Stimulated activated CD4-positive, alpha-beta T cell treated with anti-CD3 and anti-CD28 coated beads, Interleukin-1b, Interleukin-23, amount 100 ng/mL, for 48 hours (primary cell): ENCODE measurements at places on chromosomes 13 and 19.

DNA sequence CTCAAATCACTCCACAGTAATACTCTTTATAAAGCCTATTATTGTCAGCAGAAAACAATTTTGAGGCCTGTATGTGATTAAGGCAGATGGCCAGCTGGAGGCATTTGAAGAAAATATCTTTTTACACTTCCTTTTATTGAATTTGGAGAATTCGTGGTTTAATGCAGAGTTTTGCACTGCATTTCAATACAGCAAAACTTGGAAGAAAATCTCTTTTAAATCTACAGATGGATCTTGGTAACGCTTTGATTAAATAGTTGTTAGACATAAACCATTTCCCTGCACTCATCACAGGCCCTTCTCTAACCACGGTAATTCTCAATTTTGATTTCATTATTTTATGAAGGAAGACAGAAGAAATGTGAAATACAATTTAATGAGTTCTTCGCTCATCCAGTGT lies 185.7 kb downstream of the RFC3 start:
- DNase-seq = no peak

- no peak for DNase-seq
Measured at GRCh38 chr19:11325544-11325943, 13.9 kb downstream of the RAB3D start.

- no peak for DNase-seq
Measured at GRCh38 chr19:56071151-56071550, 49.9 kb downstream of the ZNF787 start.

- peak; percentile 65 for DNase-seq
Measured at GRCh38 chr19:49133621-49134454, 14.5 kb downstream of the PPFIA3 start.

DNA sequence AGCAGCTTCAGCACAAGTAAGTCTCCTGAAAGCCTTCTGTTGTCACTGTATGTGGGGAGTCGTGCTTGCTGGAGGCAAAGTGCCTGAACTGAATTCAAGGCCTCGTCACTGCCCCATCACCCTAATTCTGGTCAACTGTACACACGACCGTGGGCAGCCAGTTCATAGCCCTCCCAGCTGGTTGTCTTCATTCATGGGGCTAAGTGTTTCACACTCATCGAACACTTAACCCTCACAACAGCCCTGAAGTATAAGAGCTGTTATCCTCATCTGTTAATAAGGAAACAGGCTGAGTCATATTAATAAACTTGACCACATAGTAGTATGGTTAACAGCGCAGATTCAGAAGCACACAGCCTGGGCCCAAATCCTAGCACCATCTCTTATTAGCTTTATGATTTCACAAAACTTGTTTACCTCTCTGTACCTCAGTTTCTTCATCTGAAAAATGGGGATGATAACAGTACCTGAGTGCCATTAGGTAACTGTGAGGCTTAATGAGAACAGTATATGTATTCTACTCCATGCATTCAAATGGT lies 66.7 kb downstream of the CDADC1 start:
- DNase-seq = no peak

GRCh38 chr13:113159701-113160100 lies 1.3 kb downstream of the PROZ start:
- DNase-seq = no peak

GRCh38 chr19:29622166-29623070 lies 16.3 kb downstream of the POP4 start:
- DNase-seq = no peak

DNA sequence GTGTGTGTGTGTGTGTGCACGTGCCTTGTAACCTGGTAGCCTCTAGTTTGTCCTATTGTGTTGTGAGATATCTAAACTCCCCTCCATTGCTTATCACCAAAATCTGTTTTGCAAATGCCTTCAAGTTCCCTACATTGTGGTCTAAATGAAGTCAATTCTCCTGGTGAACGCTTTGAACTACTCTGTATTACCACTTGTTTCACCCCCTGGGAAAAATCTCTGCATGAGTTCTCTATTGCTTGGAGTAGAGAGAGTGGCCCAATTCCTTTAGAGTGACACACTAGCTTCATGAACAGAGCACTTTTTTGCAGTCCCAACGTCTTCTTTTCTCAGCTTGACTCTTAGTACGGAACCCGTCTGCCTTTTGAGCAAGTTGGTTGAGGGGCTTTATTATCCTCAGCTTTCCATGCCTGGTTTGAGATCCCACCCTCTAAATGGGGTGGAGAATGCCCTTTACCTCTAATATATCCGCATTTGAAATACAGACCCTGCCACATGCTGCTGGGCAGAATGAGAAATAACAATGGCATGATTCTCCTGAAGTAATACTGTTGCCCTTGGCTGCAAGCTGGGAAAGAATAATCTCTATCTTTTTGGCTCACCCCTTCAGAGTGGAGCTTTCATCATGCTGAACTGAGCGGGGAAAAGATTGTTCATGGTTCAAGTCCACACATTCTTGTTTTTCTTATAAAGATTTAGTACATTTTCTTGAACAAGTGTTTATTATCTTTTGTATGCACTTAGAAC lies 2545.3 kb downstream of the PCDH9 start:
- no peak for DNase-seq

GRCh38 chr19:13839130-13839937 lies 37.6 kb upstream of the NANOS3 start:
- peak; percentile 90 for DNase-seq

DNA sequence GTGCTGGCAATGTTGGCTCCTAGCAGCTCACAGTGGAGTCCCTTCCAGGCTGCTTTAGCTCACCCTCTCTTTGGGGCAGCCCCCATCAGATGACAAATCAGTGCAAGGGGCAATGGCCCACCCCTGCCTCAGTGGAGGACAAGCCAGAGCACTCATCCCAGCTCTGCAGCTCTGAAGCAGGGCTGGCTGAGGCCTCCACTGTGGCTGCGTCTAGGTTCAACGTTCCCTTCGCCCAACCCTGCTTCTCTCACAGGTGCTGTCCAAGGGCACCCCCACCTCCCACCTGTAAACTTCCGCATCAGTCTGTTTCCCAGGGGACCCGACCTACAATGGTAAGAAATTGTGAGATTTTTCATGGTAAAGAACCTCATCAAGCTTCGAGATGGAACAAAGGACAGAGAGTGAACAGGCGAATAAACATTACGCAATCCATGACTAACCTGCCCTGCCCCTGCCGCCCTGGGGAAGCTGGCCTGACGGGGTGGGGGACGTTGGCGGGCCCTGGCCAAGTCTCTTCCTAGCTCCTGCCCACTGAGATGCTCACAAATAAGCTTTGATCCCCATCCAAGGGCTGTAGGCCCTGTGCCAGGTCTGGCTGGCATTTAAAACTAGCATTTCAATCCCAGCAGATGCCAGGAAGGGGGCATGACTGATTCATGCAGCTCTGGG lies 40.5 kb downstream of the DZIP1 start:
- DNase-seq = no peak

DNA sequence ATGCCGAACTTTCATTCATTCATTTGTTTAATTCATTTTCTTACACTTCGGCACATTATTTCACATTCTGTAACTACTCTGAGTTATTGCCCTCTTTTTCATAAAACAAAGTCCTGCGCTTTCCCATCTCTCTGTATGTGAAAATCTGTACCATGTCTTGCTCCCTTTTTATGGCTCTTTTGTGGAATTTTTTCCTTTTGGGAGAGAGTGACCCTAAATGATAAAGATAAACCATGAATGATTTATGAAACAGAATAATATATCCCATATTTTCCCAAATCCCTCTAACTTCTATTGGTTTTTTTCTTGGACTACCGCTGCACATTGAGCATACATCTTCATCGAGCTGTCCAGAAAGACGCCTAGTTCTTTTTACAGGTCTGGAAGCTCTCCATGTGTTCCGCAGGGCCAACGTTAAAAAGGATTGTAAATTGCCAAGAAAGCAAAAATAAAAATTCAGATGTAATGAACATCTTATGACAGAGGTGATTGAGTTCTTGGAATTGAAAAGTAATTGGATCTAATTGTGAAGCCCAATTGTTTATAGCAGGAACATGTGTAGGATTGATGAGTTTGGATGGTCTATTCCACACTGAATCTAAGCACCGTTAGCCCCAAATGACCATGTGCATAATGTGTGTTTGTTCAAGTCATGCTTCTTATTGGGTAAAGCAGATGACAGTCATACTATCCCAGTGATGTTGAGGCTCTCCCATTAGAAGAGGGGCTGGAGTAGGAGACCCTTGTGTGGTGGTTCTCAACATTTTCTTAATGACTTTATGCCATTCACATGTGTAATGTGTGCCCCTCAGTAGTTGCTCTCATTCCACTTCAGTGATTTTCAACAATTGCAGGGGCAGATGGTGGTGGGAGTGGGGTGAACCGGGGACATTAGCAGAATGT lies 378.9 kb downstream of the DLEU7 start:
- no peak for DNase-seq
